Activated CD4-positive, alpha-beta memory T cell treated with anti-CD3 and anti-CD28 coated beads, Interleukin-2, amount 10 ng/mL, durations not matched to agents 7 days and 5 days (primary cell): ENCODE measurements at places on chromosomes 1 and 21. TPM values are rescaled to one million over a fixed set of nuclear protein-coding genes. Genes with fewer than 3 reads are reported as not detected.

DNA sequence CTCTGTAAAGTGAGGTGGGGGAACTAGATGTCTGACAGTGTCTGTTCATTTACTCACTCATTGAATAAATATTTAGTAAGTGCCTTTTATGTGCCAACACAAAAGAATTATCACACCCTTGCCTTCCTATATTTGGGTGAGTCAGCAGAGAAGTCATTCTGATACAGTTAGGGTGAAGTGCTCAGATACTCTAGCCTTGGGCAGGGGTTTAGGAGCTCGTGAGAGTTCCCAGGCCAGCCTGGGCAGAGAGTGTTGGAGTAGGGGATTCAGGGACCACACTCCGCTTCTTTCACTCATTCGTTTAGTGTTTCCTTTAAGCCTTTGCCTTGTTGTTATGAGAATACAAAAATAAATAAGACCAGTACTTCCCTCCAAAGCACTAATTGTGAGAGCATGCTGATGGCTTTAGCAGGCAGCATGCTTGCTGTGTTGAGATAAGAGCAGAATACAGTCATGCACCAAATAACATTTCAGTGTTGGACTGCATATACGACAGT lies 83.9 kb downstream of the DYRK1A start:
- DNase-seq: no peak
- H3K4me3 ChIP-seq: no peak overlapping the region
- no peak overlapping the region for H3K27ac ChIP-seq

The FGR gene
- not detected for total RNA-seq

The EVI5 gene
- total RNA-seq: 2.9 TPM

DNA sequence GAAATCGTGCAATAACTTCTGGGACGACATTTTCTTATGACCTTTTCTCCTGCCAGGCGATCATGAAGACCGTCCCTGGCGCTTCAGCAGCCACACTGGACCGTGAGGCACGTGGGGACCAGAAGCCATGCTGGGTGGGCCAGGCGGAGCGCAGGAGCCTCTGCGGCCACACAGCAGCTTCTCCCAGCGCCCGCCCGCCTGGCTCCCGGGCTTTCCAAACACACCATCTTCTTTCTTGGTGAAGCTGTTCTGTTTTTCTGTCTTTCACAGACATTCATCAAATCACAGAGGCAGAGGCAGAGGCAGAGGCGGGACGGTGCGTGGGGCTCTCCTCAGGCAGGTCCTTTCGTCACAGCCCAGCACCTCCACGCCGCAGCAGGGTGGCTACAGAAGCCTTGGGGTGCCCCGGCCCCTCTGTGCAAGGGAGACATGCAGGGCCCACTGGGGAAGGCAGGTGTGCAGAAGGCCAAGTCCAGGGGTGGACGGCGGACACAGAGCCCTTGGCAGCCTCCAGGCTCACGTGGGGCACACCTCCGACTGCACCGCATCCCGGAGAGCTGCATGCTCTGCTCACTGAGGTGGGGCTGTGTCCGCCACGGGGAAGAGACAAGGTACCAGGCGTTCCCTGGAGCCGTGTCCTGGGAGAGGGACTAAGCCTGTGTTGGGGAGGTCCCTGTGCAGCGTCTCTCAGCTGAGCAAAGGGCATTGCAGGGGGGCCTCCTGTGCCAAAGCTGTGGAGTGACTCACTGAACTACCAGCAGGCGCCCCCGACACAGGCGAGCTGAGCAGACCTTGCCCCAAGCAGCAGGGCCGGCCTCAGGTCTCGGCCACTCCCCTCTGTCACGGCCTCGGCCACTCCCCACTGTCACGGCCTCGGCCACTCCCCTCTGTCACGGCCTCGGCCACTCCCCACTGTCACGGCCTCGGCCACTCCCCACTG lies 2.6 kb upstream of the TMEM240 start:
- H3K27me3 ChIP-seq: no peaks in the 10 kb centered on the region
- H3K27ac ChIP-seq: no peak overlapping the region
- H3K4me1 ChIP-seq: no peaks in the 10 kb centered on the region
- no peak for DNase-seq

DNA sequence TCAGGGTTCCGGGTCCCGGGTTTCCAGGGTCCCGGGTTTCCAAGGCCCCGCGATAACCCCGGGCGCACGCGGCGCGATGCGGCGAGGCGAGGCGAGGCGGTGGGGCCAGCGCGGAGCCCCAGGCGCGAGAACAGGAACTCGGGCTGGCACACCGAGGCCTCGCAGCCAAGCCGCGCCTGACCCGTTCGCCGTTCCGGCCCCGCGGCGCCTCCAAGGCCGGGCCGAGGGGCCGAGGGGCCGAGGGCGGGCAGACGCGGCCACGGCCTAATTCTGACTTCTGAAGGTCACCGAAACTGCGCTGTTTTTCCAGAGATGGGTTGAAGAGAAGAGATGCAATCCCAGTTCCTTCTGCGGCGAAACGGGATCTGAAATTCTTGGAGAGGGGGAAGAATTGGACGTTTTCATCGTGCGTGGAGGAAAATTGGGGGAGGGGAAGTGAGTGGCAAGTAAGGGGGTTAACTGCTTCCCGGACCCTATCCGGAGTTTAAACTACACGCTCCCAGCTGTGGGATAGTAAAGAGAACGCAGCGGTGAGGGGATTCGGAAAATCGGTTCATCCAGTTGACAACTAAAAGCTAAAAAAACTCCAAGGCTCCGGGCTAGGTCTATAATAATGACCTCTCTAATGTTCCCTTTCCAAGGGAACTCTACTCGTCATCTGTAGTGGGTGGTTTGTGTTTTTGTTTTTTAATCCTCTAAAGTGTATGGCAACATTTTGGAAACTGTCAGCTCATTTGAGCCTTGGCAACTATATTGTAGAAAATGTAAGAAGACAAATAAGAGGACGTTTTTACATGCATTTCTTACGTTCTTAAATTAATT lies 8.2 kb downstream of the TBX15 start:
- no peak overlapping the region for H3K4me3 ChIP-seq
- peaks cover 75% of the 10 kb centered on the region for H3K27me3 ChIP-seq
- no peak overlapping the region for H3K27ac ChIP-seq
- peaks cover 5% of the 10 kb centered on the region for H3K4me1 ChIP-seq
- peaks cover 19% of the 10 kb centered on the region for H3K36me3 ChIP-seq

GRCh38 chr1:184416946-184417345 lies 30.1 kb downstream of the C1orf21 start:
- H3K36me3 ChIP-seq: no peaks in the 10 kb centered on the region
- H3K4me3 ChIP-seq: no peak overlapping the region
- no peak overlapping the region for H3K27ac ChIP-seq
- DNase-seq: no peak
- H3K27me3 ChIP-seq: peaks cover 25% of the 10 kb centered on the region

GRCh38 chr1:179803104-179803503 lies 60.0 kb downstream of the FAM163A start:
- H3K4me3 ChIP-seq: no peak overlapping the region
- peaks cover 2% of the 10 kb centered on the region for H3K27me3 ChIP-seq
- DNase-seq: no peak
- H3K27ac ChIP-seq: no peak overlapping the region

The CD84 gene
- 23.3 TPM for total RNA-seq

- no peak overlapping the region for H3K27ac ChIP-seq
- H3K36me3 ChIP-seq: peaks cover 3% of the 10 kb centered on the region
- peaks cover 30% of the 10 kb centered on the region for H3K27me3 ChIP-seq
- H3K4me1 ChIP-seq: no peaks in the 10 kb centered on the region
Measured at GRCh38 chr1:108521990-108522393, 37.9 kb upstream of the EEIG2 start.

DNA sequence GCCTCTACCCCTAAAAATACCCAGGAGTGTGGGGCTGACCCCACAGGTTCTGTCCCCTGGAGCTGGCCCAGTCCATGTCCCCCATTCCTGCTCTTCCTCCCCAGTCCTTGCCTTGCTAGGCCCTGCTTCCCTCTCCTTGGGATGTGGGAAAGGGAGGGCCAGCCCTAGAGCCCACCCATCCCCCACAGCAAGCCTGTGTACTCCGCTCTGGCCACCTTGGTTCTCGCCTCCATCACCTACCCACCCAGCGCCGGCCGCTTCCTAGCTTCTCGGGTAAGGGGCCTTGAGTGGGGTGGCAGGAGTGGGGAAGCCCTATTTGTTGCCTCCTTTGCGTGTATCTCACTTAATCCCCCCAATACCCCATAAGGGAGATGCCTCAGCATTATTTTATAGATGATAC lies 6.7 kb downstream of the CLCNKB start:
- no peak overlapping the region for H3K27ac ChIP-seq
- no peak overlapping the region for H3K4me3 ChIP-seq
- no peak for DNase-seq
- H3K36me3 ChIP-seq: no peaks in the 10 kb centered on the region
- H3K27me3 ChIP-seq: peaks cover 9% of the 10 kb centered on the region
- peaks cover 4% of the 10 kb centered on the region for H3K4me1 ChIP-seq

DNA sequence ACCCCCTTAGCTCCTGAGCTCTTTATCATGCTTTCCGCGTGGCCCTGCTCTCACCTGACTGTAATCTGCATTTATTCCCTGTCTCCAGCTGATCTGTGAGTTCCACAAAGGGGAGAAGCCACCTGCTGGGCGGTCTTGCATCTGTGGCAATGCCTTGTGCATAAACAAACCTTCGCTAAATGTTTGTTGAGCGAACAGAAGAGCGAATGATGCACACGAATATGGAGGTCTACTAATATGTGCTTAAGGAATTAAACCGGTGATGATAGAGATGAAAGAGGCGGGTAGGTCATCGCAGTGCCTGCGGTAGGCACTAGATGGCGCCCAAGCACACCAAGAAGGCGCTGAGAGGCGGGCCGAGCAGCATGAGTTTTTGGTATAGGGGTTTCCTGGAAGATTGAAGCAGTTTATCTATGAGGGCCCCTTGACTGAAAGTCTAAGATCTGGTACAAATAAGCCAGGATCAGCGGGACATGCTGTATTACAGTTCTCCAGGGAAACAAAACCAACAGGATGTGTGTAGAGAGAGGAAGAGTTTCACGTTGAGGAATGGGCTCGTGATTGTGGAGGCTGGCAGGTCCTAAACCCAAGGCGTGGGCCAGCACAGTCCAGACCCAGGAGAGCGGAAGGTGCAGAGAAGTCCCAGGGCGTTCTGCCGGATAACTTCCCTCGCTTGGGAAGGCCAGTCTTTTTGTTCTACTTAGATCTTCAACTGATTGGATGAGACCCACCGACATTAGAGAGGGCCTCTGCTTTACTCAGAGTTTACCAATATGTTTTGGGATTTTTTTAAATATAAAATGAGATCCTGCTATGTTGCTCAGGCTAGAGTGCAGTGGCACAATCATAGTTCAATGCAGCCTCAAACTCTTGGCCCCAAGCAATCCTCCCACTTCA lies 34.7 kb downstream of the TOMM20 start:
- DNase-seq: peak; percentile 85
- no peak overlapping the region for H3K4me3 ChIP-seq
- no peak overlapping the region for H3K27ac ChIP-seq
- peaks cover 3% of the 10 kb centered on the region for H3K27me3 ChIP-seq
- H3K36me3 ChIP-seq: no peaks in the 10 kb centered on the region
- peaks cover 13% of the 10 kb centered on the region for H3K4me1 ChIP-seq

The VANGL2 gene
- total RNA-seq: not detected

The TMCC2 gene
- total RNA-seq: 1.8 TPM

DNA sequence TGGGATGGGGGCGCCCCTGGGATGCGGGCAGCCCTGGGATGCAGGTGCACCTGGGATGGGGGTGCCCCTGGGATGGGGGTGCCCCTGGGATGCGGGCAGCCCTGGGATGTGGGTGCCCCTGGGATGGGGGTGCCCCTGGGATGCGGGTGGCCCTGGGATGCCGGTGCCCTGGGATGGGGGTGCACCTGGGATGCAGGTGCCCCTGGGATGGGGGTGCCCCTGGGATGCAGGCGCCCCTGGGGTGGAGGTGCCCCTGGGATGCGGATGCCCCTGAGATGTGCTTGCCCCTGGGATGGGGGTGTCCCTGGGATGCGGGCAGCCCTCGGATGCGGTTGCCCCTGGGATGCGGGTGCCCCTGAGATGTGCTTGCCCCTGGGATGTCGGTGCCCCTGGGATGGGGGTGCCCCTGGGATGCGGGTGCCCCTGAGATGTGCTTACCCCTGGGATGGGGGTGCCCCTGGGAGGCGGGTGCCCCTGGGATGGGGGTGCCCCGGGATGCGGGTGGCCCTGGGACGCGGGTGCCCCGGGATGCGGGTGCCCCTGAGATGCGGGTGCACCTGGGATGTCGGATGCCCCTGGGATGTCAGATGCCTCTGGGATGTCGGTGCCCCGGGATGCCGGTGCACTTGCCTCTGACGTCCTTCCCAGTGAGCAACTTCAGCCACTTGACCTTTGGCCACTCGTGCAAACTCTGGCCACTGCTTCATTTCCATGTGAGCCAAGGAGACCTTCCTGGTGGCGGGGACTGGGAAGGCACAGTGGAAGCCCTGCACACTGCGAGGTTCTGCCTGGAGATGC lies 37.3 kb upstream of the SLC19A1 start:
- no peak overlapping the region for H3K27ac ChIP-seq
- H3K4me1 ChIP-seq: no peaks in the 10 kb centered on the region
- peaks cover 7% of the 10 kb centered on the region for H3K27me3 ChIP-seq
- peaks cover 4% of the 10 kb centered on the region for H3K36me3 ChIP-seq

The ZNF496 gene
- total RNA-seq: 6.5 TPM

- H3K27ac ChIP-seq: no peak overlapping the region
- H3K4me3 ChIP-seq: no peak overlapping the region
- no peaks in the 10 kb centered on the region for H3K36me3 ChIP-seq
- DNase-seq: no peak
- H3K27me3 ChIP-seq: no peaks in the 10 kb centered on the region
Measured at GRCh38 chr1:164619006-164619784, 60.2 kb downstream of the PBX1 start.
